ENCODE measurements at places on chromosomes 16 and 17. TPM values are rescaled to one million over a fixed set of nuclear protein-coding genes. Genes with fewer than 3 reads are reported as not detected.

The NPIPA7 gene
- 19.9 TPM for total RNA-seq

The KRTAP2-1 gene
- not detected for total RNA-seq

The CLEC18C gene
- not detected for total RNA-seq

The DEXI gene
- 84.2 TPM for total RNA-seq

The MIF4GD gene
- total RNA-seq, result 4.7 TPM

All from cardiac atrium fibroblast (primary cell).